ENCODE measurements at places on chromosomes 5 and 9.

GRCh38 chr5:29001666-29002065 is 1963.3 kb upstream of the CDH9 start:
- DNase-seq, result no peak

- DNase-seq, result no peak
Measured at GRCh38 chr9:23006127-23006526, 559.5 kb downstream of the DMRTA1 start.

- no peak for DNase-seq
Measured at GRCh38 chr5:108629779-108630528, 117.7 kb upstream of the FER start.

DNA sequence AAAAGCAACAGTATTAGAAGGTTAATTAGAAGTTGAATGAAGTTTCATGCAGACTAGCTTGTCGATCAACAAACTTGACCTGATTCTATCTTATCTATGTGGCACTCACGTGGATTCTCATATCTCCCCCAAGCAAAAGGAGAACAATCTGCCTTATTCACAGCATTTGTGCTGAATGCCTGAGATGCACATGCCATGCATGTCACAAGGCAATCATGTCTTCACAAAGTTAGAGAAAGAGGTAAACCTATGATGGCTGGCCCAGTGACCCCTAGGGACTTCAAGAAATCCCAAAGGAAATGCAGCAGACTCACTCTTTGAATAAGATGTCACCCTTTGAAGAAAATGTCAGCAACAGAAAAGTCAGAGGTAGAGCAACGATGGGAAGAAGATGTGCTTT is 17.6 kb upstream of the SHOC1 start:
- DNase-seq, result no peak

DNA sequence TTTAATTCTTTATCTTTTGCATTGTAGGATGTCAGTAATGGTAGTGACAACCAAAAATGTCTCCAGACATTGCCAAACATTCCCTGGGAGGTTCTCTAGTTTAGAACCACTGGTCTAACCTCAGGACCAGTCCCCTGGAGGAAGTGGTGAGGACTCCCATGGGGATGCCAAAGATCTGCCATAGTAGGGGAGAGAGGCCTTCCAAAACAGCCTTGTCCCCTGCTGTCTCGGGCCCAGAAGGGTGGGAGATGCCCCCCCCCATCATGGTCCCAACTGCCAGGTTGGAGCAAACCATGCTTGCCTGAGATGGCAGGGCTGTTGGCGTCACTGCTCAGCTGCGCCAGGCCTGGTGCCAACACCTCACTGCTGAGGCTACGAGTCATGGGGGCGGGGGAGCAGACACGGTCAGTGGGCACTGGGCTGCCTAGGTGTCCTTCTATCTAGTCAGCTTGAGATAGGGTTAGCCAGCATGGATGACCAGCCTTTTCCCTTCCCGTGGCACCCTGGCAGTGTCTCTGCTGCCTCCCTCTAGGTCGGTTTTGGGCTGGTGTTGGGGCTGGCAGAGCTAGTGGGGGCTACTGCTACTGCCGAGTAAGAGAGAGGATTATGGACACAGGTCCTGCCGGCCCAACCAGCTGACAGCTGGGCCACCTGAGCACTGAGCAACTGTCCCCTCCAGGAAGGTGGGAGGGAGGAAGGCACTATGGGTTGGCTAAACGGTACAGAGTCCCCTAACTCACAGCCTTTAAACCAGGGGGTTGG is 8.3 kb upstream of the CXXC5 start:
- DNase-seq, result no peak

GRCh38 chr5:74161170-74161569 is 479.4 kb downstream of the ENC1 start:
- DNase-seq, result no peak

GRCh38 chr9:87149799-87150198 is 202.5 kb upstream of the GAS1 start:
- no peak for DNase-seq

GRCh38 chr9:115642285-115642684 is 511.3 kb upstream of the PAPPA start:
- DNase-seq, result no peak

GRCh38 chr5:51468196-51468595 is 84.9 kb downstream of the ISL1 start:
- DNase-seq, result no peak

GRCh38 chr5:141298376-141298775 is 5.5 kb downstream of the SLC25A2 start:
- no peak for DNase-seq

GRCh38 chr9:104177003-104177611 is 83.0 kb downstream of the SMC2 start:
- no peak for DNase-seq

DNA sequence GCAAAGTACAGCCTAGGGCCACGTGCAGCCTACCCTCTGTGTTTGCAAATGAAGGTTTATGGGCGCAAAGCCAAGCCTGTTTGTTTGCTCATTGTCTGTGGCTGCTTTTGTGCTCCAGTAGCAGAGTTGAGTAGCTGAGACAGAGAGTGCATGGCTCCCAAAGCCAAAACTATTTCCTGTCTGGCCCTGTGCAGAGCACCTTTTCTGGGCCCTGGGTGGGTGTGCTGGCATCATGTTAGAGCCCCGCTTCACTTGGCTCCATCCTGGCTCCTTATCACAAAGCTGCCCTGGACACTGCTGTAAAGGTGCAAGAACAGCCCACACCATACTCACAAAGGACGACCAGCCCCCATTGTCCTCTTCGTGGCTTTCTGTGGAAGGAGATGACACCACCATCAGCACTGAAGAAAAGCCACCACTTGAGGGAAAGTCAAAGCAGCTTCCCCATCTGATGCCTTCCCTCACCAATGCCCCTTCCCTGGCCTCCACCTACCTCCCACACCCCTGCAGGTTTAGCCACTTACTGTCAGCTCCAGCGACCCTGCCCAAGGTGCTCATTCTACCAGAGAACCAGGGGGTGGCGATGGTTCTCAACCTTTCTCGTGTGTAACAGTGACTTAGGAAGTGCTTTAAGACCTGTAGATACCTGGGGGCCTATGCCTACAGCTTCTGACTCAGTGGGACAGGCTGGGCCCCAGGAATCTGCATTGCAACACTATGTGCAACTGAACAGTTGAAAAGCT is 23.4 kb downstream of the LCP2 start:
- DNase-seq, result no peak

DNA sequence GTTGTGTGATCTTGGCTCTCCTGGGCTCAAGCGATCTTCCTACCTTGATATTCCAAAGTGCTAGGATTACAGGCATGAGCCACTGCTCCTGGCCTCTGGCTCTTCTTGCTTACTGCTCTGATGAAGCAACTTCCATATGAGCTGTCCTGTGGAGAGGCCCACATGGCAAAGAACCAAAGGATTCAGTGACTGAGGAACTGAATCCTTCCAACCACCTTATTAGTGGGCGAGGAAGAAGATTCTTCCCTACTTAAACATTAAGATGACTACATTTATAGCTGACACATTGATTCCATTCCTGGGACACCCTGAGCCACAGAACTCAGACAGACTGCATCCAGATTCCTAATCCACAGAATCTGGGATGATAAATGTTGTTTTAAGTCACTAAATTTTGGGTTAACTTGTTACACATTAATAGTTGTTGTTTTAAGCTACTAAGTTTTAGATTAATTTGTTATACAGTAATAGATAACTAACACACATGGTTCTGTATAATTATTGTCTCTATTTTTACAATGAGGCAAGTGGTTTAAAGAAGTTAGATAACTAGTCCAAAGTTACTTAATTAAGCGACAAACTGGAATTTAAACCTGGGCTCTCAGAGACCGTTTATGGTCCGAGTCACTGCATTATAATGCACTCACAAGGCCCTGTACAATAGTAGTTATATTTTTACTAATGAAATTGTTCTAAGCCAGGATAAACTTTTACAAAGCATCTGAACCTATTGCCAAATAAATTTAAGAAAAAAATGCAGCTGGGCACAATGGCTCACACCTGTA is 16.7 kb upstream of the SLCO4C1 start:
- no peak for DNase-seq

GRCh38 chr5:138952962-138953361 is 77.8 kb upstream of the LRRTM2 start:
- DNase-seq, result no peak

- DNase-seq, result no peak
Measured at GRCh38 chr5:103256178-103256577, 2.4 kb upstream of the MACIR start.

- peak; percentile 62 for DNase-seq
Measured at GRCh38 chr9:120876842-120877240, at the start of gene PHF19. TSS of gene PHF19 (minus strand) at chr9:120877188. CDS start at chr9:120874741, 2,447 bp downstream.

- DNase-seq, result no peak
Measured at GRCh38 chr5:101418713-101419118, 515.6 kb upstream of the ST8SIA4 start.

- no peak for DNase-seq
Measured at GRCh38 chr5:41637869-41638268, 127.5 kb upstream of the PLCXD3 start.

DNA sequence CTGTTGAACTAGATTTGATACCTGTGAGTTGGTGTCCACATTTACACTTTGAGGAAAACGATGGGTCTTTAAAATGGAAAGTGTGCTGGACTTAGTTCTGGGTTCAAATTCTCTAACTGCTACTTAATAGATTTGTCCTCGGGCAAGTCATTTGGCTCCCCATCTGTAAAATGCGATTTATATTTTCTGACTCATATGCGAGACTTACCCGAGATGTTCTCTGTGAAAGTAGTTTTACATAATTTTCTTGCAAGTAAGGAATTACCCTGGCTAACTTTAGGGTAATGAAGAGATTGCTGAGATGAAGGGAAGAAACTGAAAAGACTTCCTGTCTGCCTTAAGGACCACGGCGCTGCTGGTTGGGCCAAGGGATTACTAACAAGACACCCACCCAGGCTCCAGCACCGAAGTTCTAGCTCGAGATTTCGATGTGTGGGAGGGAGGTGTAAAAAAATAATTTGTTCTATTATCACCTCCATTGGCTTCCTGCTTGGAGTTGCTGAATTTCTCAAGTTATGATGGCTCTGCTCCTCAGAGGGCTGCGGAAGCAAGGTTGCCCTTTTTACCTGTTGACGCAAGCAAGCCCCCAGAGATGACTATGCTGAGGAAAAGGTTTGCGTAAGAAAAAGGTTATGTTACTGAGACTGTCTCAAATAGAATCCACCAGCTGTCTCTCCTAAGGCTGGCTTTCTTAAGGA is 24.1 kb downstream of the PCSK1 start:
- DNase-seq, result no peak

- DNase-seq, result no peak
Measured at GRCh38 chr5:56637321-56637920, 177.9 kb upstream of the MAP3K1 start.

DNA sequence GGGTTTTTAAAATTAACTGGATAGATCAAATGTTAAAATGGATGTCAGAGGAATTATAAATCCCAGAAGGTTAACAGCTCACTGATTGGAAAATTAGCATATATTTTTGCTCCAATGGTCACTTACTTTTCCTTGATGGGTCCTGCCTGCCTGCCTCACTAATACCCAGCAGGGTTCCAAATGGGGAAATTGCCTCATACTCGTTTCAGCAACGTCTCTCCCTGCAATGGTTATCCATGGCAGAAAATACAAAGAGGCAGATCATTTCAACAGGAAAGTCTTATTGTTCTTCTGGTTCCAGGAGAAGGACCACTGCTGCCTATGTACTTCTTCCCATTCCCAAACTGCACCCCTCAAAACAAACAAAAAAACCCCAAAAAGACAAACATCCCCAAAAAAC is 71.3 kb downstream of the ERP44 start:
- DNase-seq, result no peak

DNA sequence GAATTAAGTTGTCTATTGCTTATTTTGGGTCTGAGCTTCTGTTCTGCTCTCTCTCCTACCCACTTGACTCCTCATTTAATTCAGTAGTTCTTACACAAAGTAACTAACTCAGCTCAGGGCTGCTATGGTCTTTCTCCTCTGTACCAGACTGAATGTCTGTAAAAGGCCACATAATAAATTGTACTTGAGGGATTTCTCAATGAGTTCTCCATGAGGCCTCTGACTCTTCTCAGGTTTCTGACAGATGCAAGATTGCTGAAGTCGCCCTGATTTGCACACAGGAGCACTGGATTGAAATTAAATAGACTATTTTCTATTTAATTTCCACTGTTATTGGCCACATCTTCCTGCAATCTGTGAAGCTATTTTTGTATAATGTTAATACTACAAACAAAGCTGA is 2.9 kb downstream of the IQGAP2 start:
- no peak for DNase-seq

GRCh38 chr5:57456531-57457135 is 26.0 kb downstream of the ACTBL2 start:
- DNase-seq, result no peak

DNA sequence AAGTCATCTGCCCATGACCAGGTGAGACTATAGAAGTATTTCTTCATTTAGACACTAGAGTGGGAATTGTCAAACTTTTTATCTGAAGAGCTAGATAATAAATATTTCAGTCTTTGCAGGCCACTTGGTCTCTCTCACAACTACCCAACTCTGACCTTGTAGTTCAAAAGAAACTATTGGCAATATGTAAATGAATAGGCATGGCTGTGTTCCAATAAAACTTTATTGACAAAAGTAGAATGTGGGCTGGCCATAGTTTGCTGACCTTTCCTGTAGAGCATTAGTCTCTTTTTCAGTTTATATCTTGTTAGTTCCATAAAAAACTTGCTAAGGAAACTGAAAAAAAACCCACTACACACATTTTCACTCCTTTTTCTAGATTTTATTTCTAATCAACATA is 535.5 kb downstream of the PRR16 start:
- no peak for DNase-seq

DNA sequence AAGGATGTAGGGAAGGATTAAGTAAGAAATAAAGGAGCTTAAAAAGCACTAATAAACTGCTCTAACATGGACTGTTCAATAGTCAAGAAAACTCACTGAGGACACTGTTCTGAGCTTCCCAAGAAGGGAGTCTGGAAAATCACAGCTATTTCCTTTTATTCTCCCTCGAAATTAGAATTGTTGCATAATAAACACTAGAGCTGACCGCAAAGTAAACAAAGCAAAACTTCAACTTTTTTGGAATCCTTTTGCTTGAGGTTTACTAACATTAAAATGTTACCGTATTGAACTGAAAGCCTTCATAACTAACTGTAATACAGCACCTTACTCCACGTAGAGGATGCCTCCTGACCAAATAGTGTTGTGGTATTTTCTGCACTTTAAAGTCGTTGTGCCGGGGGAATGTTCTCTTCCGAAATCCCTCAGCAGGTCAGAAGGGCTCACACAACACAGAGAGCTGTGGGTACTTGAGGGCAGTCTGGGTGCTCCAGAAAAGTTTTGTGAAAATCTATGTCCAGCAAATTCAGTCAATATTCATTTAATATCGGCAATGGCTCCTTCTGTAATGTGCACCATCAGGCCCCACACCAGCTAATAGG is 59.2 kb downstream of the TTLL11 start:
- no peak for DNase-seq

GRCh38 chr9:125110464-125110863 is 32.9 kb downstream of the SCAI start:
- no peak for DNase-seq
